ENCODE measurements at places on chromosomes 3 and 15.

GRCh38 chr15:99970891-99971430 lies 237.7 kb upstream of the LYSMD4 start:
- no peak for DNase-seq

DNA sequence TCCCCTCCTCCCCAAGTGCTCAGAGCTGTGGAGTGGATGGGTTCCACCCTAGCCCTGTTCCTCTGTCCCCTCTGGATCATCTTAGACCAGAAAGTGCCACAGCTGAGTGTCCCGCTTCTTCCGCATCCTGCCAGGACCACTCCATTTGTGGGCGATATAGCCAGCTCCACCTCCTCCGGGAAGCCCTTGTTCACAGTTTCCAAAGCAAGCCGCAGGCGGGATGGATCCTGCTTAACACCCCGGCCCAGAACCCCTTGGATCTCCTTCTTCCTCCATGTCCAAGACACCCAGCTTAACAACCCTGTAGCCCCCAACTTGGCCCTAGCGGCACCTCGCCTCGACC lies 490 bp upstream of the ALAS1 start:
- no peak for DNase-seq

DNA sequence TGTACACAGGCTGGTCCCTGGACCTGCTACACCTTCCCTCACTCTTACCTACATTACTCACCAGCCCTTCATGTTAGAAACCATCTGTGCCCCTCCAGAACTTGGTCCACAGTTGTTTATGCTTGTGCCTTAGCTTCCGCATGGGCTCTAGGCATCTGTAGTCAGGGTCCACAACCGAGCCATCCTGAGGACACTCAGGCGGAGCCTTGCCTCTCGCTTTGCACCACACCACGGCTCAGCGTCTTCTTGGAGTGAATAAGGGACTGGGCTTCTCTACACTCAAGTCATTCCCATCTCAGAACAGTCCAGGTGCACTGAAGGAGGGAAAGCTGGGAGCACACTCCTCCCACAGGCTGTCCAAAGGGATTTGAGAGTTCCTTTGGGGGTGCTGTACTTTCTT lies 97.8 kb downstream of the HMG20A start:
- DNase-seq, result no peak

DNA sequence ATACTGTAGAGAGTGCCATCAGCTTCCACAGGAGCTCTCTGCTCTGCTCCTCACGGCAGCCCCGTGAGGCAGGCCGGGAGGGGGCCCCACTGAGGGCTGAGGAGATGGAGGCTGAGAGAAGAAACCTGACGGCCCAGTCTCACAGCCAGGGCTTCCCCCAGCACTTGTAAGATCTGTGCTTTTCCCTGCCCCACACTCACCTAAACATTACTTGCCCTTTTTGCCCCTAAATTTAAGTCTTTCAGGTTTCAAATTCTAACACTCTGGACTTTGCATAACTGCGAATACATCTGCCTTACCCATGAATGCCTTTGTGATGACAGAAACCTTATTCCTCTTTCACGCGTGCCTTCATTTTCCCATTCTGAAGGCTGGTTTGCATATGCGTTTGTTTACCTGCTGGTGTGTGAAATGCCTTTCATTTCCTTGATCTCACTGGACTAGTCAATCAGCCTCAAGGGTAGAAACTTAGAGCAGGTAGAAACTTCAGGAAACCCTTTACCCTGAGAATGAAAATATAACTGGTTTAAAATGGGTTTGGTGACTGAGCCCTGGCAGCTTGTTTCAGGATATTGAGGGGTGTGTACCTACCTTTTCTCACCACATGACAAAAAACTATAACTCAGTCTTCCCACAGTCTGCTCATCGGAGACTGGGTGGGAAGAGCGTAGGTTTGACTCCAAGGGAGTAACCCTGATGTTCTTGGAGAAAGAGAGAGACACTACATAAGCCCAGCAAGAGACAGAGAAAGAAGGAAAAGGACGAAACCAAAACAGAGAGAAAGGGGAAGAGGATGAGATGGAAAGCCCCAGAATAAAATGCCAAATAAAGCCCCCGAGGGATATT lies 20.1 kb downstream of the SLC12A8 start:
- DNase-seq, result no peak

GRCh38 chr3:128446821-128447220 lies 19.9 kb downstream of the DNAJB8 start:
- no peak for DNase-seq

GRCh38 chr3:20054549-20054987 lies 14.3 kb downstream of the KAT2B start:
- DNase-seq, result peak; percentile 79

GRCh38 chr15:37125143-37125542 lies 24.8 kb upstream of the MEIS2 start:
- DNase-seq, result no peak

DNA sequence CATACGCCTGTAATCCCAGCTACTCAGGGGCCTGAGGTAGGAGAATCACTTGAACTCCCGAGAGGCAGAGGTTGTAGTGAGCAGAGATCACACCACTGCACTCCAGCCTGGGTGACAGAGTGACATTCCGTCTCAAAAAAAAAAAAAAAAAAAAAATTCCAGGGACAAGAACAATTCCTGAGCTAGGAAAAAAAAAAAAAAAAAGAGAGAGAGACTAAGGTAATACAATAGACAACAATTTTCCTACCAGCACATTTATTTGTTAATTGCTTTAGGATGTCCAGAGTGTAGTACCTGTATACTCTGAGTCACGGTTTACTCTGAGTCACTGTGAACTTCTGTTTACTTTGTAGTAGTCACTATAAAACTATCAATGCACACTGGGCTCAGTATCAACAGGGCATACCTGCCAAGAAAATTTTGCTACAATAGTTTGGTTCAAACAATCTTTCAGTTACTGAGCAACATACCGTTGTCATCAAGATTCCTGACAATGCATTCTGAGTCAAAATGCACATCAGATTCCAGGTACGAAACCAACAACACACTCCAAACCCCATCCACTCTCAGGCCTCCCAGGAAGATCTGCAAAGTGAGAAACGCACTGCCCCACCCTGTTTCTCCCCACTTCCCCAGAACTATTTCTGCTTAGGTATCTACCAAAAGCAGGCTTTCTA lies 28.3 kb downstream of the IGF2BP2 start:
- DNase-seq, result no peak

- DNase-seq, result no peak
These were observed 11.2 kb downstream of the C3orf52 start for GRCh38 chr3:112097378-112097777.

- no peak for DNase-seq
These were observed 133.8 kb upstream of the LRTM1 start for GRCh38 chr3:55061720-55062034.

DNA sequence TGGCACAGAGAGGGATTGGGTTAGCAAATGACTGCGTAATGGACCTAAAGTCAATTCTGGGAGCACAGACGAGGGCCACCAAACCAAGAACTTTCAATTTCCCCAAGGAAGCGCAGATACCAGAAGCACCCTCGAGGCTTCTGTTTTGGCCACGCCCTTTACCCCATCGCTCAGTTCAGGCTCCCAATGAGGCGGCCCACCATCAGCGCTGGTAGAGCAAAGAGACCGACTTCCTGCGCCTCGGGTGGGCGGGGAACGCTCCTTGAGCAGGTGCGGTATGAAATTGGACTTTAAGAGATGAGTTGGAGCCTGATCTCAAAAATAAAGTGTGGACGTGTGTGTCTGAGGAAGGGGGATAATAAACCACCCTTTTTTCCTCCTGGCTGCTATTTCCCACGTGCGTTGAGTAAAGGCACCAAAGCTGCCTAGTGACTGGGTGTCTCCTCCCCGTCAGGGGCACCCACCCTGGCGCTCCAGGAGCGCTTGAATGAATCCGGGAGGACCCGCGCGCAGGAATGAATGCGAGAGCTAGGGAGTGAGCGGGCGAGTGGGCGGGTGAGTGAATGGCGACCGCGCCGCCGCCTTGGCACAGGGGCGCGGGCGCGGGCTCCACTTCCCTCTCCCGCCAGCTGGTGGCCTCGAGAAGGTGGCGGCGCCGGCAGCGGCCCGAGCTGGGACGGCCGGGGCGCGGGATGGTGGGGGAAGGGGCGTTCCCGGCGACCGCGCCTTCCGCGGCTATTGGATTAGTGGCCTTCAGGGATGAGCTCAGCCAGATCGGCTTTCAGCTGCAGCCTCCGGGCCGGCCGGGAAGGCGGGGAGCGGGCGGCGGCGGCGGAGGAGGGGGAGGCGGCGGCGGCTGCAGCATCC lies at the start of gene SPSB4:
SPSB4 (plus strand) TSS at position 772 of the 867 bp plus-strand sequence. CDS start 14,758 bp downstream, outside the sequence.
- DNase-seq, result no peak

GRCh38 chr3:147415286-147415685 lies 6.1 kb downstream of the ZIC1 start:
- DNase-seq, result no peak

Measured in CD4-positive, alpha-beta T cell treated with Interleukin-21 for 1 hour (primary cell).